ENCODE measurements at places on chromosomes 4 and X.

DNA sequence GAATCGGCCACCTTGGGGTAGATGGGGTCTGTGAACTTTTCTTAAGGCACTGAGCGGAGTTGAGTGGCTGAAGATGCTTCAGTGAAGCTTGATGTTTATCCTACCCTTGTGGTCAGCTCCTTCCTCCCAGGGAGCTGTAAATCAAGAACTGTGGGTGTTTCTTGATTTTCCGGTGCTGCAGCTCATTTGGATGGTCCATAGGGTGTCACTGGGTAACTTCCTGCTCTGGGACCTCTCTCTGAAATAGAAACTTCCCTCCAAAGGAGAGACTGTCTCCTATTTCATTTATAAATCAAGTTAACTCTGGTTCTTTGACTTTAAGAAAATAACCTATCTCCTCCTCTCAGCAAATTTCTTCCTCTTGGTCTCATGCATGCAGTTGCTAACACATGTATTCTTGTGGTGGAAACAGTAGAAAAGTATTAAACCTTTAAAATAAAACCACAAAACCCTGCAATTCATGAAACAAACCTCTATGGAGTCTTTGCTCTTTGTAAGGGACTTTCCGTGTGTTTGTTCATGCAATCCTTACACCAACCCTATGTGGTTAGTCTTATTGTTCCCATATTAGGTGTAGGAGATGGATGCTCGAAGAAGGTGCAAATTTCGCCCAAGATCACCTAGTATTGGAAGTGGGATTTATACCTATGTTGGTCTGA, 110.3 kb downstream of the SHROOM3 start:
- DNase-seq: no peak

- no peak for DNase-seq
Observed at GRCh38 chrX:114964374-114964773, 53.0 kb downstream of the IL13RA2 start.

DNA sequence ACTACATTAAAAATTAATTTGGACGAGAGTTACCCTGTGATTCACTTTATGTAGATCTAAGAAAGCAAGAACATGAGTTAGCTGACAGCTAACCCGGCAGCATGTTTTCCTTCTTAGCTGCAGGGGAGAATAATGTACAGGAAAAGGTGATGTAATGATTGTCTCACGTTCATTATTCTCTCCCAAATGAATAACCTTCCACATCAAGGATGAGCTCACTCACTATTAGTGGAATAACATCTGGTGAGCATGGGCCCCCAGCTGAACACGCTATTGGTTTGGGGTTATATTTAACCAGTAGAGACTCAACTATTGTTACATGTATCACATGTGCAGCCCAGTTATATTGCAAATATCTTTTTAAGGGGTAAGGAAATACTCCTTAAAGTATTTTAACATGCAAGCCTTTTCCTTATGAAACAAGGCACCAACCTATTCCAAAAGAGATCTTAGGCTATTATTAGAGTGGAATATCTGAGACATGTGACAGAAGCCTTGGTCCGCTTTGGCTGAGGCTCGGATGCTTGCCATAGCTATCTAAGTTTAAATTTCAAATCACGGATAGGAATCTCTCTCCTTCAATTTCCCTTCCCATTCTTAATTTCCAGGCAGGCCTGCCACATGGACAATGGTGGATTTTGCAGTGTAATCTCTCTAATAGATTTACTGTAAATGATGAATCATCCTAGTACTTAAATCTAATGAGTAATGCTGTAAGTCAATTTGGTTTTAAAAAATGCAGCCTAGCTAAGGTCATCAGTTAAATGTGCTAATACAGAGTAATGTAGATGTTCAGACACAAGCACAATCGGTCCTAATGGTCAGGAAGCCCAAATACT, 99.0 kb upstream of the OTUD4 start:
- no peak for DNase-seq

- no peak for DNase-seq
Observed at GRCh38 chr4:52813546-52813945, 48.6 kb upstream of the RASL11B start.

GRCh38 chr4:179352221-179352620, 1910.0 kb upstream of the AGA start:
- no peak for DNase-seq

- DNase-seq: no peak
Observed at GRCh38 chrX:14729058-14729457, 143.8 kb downstream of the FANCB start.

Measured in activated CD4-positive, alpha-beta T cell treated with anti-CD3 and anti-CD28 coated beads, Interleukin-2, amount 50 U/mL, for 24 hours (primary cell).